ENCODE measurements at places on chromosomes 5 and 9.

DNA sequence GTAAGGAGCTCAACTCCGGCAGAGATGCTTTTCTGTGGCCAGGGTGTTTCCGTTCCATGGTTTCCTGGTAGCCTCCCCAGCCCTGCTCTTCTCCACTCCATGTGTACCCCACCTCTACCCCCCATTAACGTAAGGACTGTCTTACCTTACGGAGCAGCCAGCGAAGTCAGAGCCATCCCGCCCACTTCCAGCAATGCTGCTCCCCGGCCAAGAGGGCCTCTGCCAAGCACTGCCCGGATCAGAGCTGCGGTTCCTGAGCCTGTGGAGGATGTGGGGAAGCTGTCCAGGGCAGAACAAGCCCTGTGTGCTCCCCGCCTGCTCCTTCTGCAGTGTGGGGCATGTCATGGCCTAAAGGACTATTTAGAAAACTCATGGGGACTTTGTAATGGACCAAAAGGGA lies 261.2 kb downstream of the GADD45G start:
- DNase-seq = no peak

- DNase-seq = peak; percentile 12
Observed at GRCh38 chr5:30502277-30502676, 691.2 kb upstream of the CDH6 start.

DNA sequence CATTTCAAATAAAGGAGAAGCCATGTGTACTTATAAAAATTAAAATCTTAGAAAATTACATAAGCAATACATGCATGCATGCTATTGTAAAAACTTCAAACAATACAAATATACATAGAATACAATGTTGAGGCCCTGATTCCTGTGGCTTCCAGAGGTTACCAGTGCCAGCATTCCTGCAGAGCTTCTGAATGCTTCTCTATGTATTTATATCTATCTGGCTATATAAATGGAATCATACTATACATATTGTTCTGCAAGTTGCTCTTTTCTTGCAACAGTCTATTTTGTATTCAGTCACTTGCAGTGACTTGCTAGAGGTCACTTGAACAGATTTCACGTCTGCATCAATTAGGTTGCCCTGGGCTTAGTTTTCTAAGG lies 3.2 kb upstream of the IL12B start:
- no peak for DNase-seq

DNA sequence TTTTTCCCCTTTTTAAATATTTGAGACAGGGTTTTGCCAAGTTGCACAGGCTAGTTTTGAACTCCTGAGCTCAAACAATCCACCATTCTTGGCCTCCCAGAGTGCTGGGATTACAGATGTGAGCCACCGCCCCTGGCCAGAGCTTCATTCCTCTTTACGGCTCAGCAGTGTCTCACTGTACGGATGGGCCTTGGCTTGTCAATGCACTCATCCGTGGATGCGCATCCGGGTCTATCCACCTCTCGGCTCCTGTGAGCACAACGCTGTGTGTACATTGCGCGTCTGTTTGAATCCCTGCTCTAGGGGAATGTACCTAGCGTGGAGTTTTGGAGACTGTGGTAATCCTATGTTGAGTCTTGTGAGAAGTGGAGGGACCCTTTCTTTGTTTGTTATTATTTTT lies 10.9 kb upstream of the EGFL7 start:
- no peak for DNase-seq

- DNase-seq = no peak
Observed at GRCh38 chr5:167814040-167814439, 477.4 kb upstream of the WWC1 start.

DNA sequence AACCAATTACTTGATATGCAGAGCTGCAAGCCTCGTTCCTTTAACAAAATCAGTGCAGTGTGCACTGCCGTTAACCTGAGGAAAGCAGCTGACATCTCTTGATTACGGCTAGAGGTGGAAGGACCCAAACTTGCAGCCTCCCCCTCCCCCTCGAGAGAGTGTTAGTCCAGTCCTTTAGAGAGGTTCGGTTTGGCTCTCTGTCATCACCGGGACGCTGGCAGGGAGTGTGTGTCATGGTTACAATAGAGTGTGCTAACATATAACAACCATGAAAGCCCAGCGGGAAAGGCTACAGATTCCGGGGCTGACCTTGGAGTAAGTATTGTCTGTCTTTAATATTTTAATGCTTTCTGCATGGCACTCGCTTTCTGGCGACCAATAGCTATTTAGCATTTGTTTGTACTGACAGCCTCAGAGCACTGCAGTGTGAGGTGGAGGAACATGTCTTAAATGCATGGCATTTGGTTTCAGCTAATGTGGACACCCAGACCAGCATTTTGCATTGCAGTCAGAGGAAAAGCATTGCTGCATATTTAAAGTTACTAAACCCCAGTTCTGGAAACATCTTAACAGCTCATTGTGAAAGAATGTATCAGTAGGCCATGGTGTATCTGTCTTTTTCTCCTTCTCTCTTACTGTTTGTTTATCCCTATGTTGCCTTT lies 237.5 kb downstream of the CD180 start:
- peak; percentile 73 for DNase-seq
